Breast epithelium (tissue), 4 donors: ENCODE measurements at places on chromosomes 2 and 18.

- DNase-seq = no peak
Measured at GRCh38 chr2:210318486-210318885, 3.5 kb upstream of the MYL1 start.

DNA sequence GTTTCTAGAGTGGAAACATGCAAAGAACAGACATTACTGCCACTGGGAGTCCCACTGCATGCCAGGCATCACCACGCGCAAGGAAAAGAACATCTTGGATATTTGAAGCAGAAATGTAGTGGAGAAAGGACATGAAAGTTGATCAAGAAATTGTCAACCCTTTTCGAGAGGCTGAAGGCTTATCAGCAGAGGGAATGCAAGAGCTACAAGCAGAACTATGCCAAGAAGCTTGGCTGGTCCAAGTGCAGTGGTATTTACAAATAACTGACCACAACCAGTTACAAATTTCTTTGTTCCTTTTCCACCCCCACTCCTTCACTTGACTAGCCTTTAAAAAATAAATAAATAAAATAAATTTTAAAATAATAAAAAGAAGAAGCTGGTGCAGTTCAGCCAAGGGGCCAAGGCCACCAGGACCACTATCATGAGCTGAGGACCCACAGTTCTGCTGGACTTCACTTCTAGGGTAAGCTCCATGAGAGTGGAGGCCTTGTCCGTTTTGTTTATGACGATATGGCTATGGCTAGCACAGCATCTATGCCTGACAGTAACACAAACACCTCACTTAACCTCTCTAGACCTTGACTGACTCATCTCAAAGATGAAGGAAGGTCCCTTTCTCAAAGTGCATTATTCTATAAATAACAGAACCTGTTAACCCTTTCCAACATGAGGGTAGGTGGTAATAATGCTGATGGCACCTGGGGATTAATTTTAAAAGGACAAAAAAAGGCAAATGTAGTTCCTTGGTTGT, 20.9 kb downstream of the MARCHF4 start:
- DNase-seq = no peak

- DNase-seq = no peak
Measured at GRCh38 chr2:193891023-193891422, 1696.3 kb upstream of the TMEFF2 start.

GRCh38 chr2:236525411-236525997, 44.1 kb upstream of the ACKR3 start:
- DNase-seq = no peak

DNA sequence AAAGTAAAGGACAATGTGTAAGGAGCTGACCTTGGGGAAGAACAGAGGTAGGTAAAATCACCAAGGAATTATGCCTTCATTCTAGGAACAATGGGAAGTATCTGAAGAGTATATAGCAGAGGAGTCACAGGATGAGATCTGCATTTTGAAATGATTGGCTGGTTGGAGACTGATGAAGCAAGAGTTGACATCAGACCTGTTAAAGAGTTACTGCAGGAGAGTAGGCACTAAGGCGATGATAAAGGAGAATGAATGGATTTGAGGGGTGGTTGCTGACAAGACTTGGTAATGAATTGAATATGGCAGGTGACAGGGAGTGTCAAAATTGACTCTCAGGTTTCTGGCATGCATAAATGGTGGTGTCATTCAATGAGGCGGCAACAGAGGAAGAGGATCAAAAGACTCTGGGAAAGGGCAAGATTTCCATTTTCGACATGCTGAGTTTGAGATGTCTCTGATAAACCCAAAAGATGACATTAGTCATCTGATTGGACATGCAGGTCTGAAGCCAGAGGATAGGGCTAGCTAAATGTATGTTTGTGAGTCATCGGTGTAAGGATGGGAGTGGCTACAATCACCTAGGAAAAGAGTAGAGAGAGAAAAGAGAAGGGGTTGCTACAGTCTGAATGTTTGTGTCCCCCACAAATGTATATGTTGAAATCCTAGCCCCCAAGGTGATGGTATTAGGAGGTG, 236.5 kb downstream of the DYM start:
- DNase-seq = no peak

- no peak for DNase-seq
Measured at GRCh38 chr2:30306522-30306921, 75.2 kb downstream of the LBH start.

GRCh38 chr2:103980401-103980800, 873.5 kb upstream of the POU3F3 start:
- DNase-seq = no peak

- DNase-seq = no peak
Measured at GRCh38 chr2:52821631-52822030, 946.0 kb upstream of the CHAC2 start.

DNA sequence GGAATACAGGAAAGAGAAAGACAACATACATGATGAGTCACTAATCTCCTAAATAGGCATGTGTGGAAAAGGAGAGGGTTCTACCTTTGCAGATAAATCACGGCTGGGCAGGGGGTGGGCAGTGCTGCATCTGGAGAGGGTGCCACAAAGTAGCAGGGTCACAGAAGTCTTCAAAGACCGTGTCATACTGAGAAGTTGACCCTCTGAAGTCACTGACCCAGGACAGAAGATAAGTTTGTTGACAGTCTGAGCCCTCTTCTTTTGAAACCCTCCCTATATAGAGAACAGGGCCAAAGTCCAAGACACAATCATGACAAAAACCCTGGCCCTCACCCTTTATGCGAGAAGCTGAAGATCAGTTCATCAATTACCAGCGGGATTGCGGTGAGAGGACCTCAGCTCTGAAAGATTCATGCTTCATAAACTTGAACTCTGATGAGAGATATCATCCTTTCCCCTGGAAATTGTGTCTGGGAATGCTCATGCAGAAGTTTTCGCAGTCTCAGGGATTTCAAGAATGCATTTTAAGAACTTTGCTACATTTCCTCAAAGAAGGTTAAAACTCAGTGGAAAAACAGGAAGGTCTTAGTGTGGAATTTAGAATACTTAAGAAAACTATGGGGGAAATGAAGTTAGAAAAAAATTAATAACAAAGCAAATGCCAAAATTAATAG, 129.5 kb downstream of the FAM124B start:
- DNase-seq = no peak

DNA sequence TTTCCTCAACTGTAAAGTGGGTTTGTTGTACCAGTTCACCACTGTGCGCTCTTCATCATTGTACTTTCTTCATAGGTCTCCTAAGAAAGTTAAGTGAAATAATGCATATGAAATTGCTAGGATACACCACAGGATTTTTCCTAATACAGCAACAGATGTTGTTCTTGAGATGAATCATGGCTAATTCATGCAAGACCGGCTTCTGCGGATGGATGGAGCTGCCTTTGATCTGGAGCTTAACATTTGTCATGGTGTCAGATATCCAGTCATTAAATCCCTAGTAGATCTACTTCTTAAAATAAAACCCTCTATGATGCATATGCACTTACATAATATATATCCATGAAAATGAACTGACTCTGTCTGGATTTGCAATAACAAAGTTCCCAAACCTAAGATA, 114.1 kb downstream of the COL6A3 start:
- DNase-seq = no peak

GRCh38 chr2:15527074-15527739, 33.9 kb downstream of the NBAS start:
- DNase-seq = no peak

GRCh38 chr18:61414086-61414485, 80.9 kb downstream of the CDH20 start:
- no peak for DNase-seq

DNA sequence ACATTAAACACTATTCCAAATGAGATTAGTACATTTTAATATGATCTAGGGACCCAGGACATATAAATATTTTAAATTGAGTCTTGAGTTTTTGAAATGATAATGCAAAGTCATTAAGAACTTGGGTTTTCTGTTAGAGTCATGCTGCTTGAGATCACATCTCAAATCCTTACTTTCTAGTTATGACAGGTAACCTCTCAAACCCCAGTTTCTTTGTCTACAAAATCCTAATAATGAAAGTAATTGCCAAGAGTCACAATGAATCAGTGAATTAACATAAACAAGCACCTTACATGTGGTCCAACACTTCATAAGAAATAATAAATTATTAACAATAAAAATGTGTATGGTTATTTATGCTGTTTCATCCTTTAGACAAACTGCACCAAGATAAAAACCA, 607.6 kb downstream of the LRP1B start:
- DNase-seq = no peak

DNA sequence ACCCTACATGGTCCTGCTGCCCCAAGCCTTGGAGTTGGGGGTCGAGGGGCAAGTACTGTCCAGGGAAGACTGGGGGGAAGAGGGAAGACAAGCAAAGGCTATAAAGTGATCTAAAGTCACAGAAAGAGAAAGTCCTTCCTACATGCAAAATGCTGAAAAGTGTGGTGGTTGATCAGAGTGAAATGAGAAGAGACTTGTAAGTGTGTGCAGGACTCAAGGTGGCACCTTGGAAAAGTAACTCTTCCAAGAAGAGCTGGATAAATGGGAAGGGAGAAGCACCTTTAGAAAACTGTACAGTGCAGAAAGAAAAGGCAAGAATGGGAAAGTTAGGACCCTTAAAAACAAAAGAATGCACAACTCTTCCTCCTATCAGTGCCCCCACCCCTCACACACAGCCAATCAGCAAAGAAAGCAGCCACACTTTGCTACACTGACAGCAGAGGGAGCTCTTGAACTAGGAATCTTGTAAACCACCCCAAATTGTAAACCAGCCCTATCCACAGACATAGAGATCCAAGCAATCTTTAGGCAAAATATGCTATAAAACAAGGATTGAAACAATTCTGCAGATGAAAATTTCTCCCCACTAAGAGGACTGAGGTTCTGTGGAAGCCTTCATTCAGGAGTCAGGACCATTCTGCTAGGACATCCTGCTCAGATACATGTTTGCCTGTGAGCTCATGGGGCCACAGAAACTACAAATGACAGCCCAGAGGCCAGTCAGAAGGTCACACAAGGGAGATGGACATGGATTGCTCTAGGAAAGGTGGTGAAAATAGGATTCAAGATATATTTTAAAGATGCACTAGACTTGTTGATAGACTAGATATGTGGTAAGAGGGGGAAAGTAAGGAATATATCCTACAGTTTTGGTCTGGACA, 146.4 kb downstream of the FTCDNL1 start:
- DNase-seq = no peak

DNA sequence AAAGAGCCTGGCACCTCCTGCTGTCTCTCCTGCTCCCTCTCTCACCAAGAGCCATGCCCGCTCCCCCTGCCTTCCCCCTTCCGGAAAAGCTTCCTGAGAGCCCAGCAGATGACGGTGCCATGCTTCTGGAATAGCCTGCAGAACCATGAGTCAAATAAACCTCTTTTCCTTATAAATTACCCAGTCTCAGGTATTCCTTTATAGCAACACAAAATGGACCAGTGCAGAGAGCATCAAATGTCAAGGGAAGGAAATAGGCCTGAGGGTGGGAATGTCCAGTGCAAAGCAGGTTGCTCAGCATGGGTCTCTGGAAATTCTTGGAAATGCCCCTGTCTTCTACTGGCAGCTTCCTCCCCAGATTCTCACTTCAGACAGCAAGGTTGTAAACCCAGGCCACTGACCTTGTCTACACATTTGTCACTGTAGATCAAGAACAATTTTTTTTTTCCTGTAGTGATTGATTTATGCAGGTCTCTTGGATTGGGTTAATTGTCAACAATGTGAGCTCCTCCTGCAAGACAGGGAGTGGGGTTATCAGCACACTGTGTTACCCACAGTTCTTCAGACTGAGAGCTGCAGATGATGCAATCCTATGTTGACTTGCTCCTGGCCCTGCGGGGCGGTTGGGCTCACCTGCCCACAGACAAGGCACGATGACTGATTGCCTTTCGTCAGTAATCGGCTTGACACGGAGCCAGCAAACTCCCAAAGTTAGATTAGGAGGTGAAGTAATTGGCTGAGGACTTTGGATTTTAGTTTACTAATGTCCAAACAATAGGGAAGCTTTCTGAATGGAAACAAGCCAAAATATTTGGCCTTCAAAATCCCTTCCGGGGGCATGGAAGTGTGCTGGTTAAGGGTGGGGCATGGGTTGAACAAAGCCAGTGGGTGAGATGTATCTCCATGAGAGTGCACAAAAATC, 5.4 kb upstream of the BOD1L2 start:
- DNase-seq = no peak

- no peak for DNase-seq
Measured at GRCh38 chr2:152499896-152500735, 165.1 kb downstream of the FMNL2 start.

GRCh38 chr2:38810488-38810887, 32.5 kb downstream of the GEMIN6 start:
- DNase-seq = no peak

GRCh38 chr18:34820360-34821065, 110.4 kb downstream of the DTNA start:
- no peak for DNase-seq

GRCh38 chr2:26429779-26430578, 28.3 kb downstream of the DRC1 start:
- DNase-seq = no peak

GRCh38 chr2:70411483-70412125, 109.7 kb upstream of the FAM136A start:
- no peak for DNase-seq

DNA sequence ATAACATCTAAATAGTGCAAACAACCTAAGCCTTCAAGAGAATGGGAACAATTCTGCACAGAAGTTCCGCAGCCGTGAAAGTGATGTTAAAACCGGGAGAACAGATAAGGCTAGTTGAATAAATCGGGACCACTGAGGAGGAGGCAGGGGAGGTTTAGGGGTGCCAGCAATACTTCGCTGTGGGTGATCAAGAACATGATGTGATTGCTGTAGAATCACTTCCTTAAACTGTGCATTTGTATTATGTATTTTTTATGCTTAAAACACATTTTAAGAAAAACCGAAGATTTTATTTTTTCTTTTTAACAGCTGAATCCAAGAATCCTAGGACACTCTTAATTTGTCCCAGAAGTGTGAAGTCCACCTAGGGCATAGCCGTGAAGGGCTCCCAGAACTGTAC, 33.6 kb downstream of the TTC32 start:
- DNase-seq = no peak
